ENCODE measurements at places on chromosomes 1 and 21.

DNA sequence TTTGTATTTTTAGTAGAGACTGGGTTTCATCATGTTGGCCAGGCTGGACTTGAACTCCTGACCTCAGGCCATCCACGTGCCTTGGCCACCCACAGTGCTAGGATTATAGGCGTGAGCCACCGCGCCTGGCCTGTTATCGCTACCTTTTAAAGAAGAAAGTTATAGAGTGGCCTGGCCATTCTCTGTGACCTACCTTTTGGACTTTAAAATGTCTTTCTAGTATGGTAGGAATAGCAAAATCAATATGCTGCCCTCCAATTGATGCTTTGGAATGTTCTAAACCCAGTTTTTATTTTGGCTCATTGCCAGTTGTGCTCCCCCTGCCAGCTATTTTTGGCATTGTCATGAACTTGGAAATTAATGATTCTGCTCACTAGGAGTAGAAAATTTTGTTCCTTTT lies 19.9 kb downstream of the HIPK1 start:
- DNase-seq, result no peak

DNA sequence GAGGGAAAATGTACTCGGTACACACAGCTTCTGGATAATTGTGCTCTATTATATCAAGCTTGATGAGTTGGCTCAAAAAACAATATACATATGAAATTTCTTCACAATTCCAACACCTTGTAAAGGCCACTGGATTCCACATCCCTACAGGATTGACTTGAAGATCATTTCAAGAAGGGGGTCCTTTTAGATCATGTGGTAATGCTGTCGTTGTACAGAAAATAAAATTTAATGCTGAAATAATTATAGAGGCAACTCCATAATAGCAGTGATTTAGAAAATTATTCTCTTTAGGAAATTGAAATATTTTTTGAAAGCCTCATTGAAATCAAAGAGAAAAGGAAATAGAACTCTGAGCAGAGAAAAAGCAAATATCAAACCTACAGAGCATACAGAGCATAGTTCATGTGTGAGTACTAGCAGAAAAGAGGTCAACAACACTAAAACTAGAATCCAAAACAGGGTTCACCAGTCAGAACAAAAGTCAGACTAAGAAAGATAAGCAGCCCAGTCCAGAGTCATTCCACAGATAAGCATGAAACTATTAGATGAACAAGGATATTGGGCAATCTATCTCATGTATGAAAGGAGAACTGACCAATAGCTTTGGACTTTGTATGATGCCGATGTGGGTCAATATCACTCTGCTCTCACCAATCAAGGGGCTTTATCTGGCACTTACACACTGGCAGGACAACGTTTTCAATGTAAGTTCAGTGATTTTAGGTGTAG lies 79.5 kb upstream of the PALMD start:
- DNase-seq, result no peak

- DNase-seq, result no peak
Measured at GRCh38 chr1:212013672-212014071, 21.7 kb downstream of the INTS7 start.

DNA sequence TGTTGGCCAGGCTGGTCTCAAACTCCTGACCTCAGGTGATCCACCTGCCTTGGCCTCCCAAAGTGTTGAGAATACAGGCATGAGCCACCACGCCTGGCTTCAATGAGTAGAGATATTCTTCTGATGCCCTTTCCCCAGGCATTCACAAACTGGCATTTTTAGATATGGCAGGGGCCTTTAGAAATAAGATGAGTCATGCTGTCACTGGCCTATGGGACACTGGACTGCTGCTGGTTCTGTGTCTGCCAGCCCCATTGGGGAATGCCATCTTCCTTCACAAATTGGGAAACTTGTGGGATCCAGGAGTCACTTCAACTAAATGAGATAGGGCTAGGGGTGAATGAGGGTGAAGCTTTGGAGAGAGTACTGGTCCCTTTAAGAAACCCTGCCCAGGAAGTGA lies 16.0 kb downstream of the KLHDC8A start:
- DNase-seq, result no peak

GRCh38 chr1:59967141-59967697 lies 40.6 kb upstream of the CYP2J2 start:
- DNase-seq, result no peak

DNA sequence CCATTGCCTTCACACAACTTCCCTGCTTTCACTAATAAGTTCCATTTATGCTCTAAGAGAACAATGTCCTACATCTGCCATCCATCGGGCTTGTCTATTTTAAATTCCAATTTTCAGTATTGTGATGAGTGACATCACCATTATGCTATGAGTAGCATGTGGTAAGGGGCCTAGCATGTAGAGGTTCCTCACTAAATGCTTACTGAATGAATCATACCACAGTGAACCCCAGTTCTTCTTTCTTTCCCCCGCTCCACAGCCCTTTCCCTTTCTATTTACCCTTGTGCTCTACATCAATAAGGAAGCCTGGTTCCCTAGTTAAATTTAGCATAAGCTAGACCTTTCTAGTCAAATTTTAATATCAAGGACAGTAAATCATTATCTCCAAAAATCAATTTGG lies 195.0 kb upstream of the RGS18 start:
- DNase-seq, result no peak

GRCh38 chr1:99650773-99651437 lies 5.0 kb downstream of the PALMD start:
- DNase-seq, result no peak

DNA sequence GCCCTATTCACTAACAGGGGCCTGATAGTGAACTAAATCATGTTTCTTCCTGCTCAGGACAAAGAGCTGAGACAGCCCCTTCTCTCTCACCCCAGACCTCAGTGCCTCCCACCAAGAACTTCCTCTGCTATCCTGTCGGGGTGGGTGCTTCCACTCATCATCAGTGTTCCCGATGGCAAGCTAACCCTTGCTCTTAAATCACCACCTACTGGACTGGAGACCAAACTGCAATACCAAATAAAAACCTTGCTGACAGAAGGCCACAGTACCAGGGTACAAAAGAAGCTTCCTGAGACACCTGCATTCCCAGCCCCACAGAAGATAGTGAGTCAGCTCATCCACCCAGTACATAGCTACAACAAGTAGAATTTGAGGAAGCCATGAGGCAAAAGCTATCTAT lies 799.5 kb downstream of the LTN1 start:
- no peak for DNase-seq

- DNase-seq, result no peak
Measured at GRCh38 chr1:200468264-200469001, 58.6 kb upstream of the ZNF281 start.

- no peak for DNase-seq
Measured at GRCh38 chr1:64842224-64842623, 97.3 kb downstream of the RAVER2 start.

DNA sequence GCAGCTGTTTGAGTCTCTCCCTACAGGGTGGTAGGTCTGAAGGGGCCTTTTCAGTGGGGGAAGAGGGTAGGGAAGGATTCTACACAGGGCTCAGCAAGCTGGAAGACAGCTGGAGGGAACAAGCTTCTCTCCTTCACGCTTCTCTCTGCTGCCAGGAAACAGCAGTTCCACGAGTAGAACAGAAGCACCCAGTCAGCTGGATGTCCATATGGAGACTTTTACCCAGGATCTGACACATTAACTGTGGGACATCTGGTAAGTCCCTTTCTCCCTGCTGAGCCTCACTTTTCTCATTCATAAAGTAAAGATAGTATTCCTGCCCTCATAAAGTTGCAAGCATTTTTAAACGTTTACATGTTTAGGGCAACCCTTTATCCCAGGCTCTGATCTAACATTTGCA lies 280.3 kb downstream of the OMA1 start:
- no peak for DNase-seq

- DNase-seq, result no peak
Measured at GRCh38 chr1:176638713-176639526, 175.9 kb downstream of the PAPPA2 start.
